ENCODE measurements at places on chromosomes 2 and 18.
A peak's percentile ranks its signal among the peaks of the same experiment; 100 is the strongest.

GRCh38 chr2:190649798-190650390 is 1.0 kb downstream of the NAB1 start:
- H3K4me3 ChIP-seq = peak overlapping the region; percentile 95
- H3K27ac ChIP-seq = peak overlapping the region; percentile 52
- H3K4me1 ChIP-seq = peaks cover 7% of the 10 kb centered on the region
- no peaks in the 10 kb centered on the region for H3K36me3 ChIP-seq

- H3K27ac ChIP-seq = no peak overlapping the region
- H3K27me3 ChIP-seq = no peaks in the 10 kb centered on the region
- no peak for DNase-seq
- H3K4me3 ChIP-seq = no peak overlapping the region
- H3K36me3 ChIP-seq = peaks cover 10% of the 10 kb centered on the region
Measured at GRCh38 chr2:208315081-208315788, 49.2 kb downstream of the PIKFYVE start.

DNA sequence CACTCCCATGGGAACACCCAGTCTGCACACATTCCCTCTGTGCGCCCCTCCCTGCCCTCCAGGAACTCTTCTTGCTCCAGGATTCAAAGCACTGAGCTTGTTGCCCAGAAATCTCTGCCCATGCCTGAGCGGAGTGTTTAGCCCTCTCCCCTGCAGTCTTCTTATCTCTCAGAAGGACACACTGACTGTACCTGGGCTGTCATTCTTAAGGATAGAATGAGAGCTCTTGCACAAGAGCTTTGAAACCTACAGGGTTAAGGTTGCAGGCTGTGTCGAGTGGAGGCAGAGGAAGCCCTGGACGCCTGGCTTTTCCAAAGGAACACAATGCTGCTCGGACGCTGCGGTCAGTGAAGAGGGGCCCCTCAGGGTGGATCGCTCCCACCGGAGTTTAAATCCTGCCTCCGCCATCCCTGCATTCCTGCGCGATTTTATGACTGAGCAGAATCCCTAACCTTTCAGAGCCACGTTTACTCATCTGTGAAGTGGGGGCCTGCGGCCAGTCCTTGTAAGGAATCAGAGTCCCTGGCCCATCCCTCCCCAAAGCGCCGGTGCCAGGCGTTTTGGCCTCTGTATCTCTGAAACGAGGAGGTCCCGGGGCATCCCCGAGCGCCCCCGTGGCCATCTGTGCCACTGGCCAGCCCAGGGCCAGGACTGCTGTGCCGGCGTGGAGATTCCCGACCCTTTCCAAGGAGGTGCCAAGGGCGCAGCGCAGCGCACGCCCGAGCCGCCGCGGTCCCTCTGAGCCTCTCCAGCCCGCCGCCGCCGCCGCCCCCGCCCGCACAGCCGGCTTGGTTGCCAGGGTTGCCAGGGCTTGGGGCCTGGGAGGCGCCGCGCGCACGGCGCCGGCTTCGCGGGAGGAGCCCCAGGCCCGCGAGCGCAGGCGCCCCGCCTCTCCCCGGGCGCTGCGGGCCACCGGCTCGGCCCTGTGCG is 58.9 kb downstream of the FAM168B start:
- H3K36me3 ChIP-seq = no peaks in the 10 kb centered on the region
- no peak overlapping the region for H3K27ac ChIP-seq
- H3K4me3 ChIP-seq = peak overlapping the region; percentile 78
- H3K27me3 ChIP-seq = peaks cover 25% of the 10 kb centered on the region
- peak; percentile 19 for DNase-seq

GRCh38 chr18:36481201-36481657 is 183.7 kb downstream of the FHOD3 start:
- peaks cover 4% of the 10 kb centered on the region for H3K4me1 ChIP-seq
- no peaks in the 10 kb centered on the region for H3K27me3 ChIP-seq
- DNase-seq = no peak
- H3K27ac ChIP-seq = no peak overlapping the region
- H3K4me3 ChIP-seq = no peak overlapping the region
- peaks cover 3% of the 10 kb centered on the region for H3K36me3 ChIP-seq

- H3K27ac ChIP-seq = no peak overlapping the region
- H3K4me1 ChIP-seq = peaks cover 18% of the 10 kb centered on the region
Measured at GRCh38 chr18:8657873-8658470, 47.4 kb upstream of the MTCL1 start.

GRCh38 chr2:112646102-112646719 is 472 bp downstream of the SLC20A1 start:
- no peaks in the 10 kb centered on the region for H3K27me3 ChIP-seq
- H3K4me3 ChIP-seq = peak overlapping the region; percentile 90
- peaks cover 46% of the 10 kb centered on the region for H3K36me3 ChIP-seq
- peak overlapping the region; percentile 36 for H3K27ac ChIP-seq
- peaks cover 9% of the 10 kb centered on the region for H3K4me1 ChIP-seq

DNA sequence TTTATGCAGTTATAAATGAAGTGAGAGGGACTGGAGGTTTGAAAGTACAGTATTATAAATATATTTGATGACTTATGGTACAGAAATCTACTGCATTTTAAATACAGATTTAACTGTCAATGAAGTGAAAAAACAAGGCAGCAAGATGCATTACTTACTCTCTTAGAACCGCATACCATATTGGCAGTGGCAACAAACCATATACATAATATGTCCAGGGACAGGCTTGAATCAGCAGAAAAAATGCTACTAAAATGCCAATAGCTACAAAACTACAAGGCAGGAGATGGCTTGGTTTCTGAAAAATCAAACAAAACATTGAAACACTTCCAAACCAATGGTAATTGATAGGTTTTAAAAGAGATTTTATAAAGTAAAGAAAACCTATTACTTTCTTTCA is 77.2 kb downstream of the PIGN start:
- H3K27ac ChIP-seq = no peak overlapping the region
- H3K4me1 ChIP-seq = no peaks in the 10 kb centered on the region
- no peaks in the 10 kb centered on the region for H3K27me3 ChIP-seq
- DNase-seq = no peak

All from mesenchymal stem cell (in vitro differentiated cells and primary cell).